ENCODE measurements at places on chromosomes 5 and 9.

GRCh38 chr9:135914921-135915320, 7.6 kb upstream of the CAMSAP1 start:
- DNase-seq, result no peak

- DNase-seq, result no peak
Measured at GRCh38 chr5:131142970-131143617, 22.0 kb downstream of the HINT1 start.

- no peak for DNase-seq
Measured at GRCh38 chr9:135073081-135073740, 14.3 kb upstream of the OLFM1 start.

DNA sequence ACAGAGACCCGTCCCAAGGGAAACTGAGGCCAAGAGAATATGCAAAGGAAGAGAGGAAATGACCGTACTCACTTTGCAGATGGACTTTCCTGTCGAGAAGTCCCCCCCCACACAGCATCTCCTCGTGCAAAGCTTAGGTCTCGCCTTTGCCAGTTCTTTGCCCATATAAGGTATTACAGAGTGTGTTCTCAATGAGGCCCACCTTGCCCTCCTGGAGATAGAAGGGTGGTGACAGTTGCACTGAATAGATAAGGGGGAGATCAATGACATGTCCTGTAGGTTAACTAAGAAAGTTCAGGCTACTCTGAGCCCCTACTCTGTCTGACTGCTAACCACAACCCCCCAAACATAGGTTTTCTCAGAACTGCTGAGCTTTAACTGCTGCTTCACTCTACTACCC, 68.2 kb upstream of the SPTLC1 start:
- DNase-seq, result no peak

DNA sequence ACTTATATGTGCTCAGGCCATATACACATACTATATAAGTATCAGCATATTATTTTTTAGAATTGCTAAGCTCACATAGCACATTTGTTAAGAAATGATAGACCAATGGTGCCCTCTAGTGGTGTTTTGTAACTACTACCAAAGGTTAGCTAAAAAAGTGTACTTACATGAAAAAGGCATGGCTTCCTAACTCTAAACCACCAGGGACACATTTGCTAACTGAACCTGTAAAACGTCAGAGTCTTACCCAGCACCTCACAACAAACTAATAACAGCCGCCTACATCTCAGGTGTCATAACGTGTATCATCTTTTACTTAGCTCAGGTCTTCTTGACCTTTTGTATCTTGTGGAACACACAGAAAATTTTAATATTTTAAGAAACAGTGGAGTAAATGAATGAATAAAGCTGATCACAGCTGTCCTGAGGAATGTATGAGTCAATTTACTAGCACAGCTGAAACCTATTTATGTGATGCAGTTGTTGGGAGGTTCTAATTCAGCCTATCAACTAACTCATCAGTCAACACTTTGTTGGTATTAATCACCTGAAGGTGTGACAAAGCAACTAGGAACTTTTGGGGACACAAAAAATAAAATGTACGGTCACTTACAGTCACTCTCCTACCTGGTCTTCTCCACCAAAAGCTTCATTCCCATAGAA, 72.9 kb downstream of the BAAT start:
- peak; percentile 60 for DNase-seq

GRCh38 chr5:176806137-176806536, 4.2 kb upstream of the UNC5A start:
- no peak for DNase-seq

DNA sequence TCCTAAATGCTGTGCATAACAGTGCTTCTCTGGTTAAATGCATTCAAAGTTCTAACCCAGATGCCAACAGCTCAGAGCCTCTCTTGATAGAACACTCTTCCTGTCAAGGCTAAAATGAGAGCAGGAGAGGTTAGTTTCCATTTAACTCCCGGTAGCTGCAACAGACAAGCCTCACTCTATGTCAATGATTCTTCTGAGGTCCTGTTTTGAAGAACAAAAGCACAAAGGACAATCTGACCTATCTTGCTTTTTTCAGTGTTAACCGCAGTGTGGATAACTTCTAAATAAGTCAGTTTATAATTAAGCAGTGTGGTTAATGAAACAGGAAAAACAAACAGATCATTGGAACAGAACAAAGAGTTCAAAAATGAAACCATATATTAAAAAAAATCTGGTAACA, 80.7 kb downstream of the ANKRD55 start:
- peak; percentile 21 for DNase-seq

- no peak for DNase-seq
Measured at GRCh38 chr5:89545076-89545475, 662.1 kb upstream of the MEF2C start.

DNA sequence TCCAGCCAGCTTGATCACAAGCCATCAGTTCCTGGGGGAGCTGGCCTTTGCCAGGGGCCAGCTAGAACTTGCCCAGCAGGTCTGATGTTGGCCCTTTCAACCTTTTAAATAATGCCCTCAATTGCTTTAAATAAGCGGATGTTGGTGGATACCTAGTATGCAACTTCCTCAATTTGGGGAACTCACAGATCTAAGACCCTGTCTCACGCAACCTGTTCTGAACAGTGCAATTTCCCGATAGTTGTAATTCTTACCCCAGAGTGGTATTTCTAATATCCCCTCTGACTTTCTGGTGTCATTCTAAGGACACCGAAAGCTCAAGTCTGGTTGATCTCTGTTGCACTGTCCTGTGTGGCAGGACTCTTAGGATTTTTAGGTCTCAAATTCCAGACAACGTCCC, 23.1 kb downstream of the GALNT12 start:
- no peak for DNase-seq

GRCh38 chr5:177455036-177455660, 8.5 kb downstream of the PRR7 start:
- DNase-seq, result peak; percentile 90

- DNase-seq, result no peak
Measured at GRCh38 chr5:160324886-160325285, 12.5 kb upstream of the CCNJL start.

DNA sequence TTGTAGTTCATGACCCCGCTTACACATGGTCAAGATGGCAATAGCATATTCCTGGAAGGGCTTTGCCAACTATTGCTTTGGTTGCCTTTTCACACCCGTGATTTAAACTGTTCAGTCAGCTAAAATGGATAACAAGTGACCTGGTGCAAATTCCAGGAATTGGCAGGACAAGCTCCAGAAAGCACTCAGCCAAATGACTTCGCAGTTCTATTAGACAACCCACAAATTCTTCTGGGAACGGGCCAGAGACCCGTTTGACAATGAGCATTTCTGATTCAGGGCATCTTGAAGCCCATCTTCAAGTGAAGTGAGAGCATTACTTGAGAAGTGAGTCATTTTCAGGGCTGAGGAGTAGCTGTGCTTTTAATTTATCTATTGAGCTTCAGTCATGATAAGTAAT, 165.0 kb downstream of the DROSHA start:
- no peak for DNase-seq

DNA sequence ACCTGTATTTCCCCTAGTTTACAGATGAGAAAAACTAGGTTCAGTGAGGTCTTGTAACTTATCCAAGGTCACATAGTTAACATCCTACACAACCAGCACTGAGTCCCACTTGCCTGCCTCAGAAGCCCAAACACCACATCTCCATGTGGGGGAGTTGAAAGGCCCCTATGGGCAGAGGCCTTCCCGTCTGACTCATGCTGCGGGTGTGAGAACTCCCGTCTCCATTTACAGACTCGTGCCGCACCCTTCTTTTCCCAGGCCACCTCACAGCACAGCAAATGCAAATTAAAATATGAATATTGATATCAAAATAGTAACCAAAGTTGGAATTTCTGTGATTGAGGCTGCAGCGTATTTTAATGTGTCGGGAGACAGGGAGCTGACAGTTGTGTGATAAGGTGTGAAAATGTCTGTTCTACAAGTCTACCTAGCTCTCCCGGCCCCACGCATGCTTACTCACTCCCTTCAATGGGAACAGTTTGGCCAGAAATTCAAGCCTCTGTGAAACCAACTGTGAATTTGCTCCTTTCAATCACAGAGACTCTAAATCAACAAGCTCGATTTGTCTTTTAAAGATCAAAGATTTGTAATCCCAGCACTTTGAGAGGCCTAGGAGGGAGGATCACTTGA, 90.1 kb downstream of the CRB2 start:
- no peak for DNase-seq

GRCh38 chr5:13505326-13505725, 439.2 kb downstream of the DNAH5 start:
- DNase-seq, result no peak

DNA sequence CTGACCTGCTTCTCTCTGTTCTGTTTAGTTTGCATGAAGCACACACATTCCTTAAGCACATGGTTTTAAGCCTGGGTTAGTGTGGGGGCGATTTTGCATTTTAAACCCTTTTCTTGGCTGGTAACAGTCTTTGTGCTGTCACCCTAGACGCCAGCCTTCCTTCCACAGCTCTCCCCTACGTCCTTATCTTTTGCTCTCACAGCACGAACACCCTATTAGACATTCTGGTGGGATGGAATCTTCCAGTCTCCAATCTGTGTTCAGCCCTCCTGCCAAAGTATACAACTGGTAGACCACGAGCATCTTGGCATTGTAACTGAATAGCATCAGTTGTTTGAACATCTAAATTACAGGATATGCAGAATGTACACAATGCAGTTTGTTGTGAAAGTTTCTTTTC, 316.9 kb upstream of the IRX2 start:
- DNase-seq, result no peak

- DNase-seq, result no peak
Measured at GRCh38 chr9:70480405-70480980, 66.0 kb upstream of the KLF9 start.

GRCh38 chr5:2111569-2112105, 228.9 kb upstream of the IRX4 start:
- DNase-seq, result no peak

DNA sequence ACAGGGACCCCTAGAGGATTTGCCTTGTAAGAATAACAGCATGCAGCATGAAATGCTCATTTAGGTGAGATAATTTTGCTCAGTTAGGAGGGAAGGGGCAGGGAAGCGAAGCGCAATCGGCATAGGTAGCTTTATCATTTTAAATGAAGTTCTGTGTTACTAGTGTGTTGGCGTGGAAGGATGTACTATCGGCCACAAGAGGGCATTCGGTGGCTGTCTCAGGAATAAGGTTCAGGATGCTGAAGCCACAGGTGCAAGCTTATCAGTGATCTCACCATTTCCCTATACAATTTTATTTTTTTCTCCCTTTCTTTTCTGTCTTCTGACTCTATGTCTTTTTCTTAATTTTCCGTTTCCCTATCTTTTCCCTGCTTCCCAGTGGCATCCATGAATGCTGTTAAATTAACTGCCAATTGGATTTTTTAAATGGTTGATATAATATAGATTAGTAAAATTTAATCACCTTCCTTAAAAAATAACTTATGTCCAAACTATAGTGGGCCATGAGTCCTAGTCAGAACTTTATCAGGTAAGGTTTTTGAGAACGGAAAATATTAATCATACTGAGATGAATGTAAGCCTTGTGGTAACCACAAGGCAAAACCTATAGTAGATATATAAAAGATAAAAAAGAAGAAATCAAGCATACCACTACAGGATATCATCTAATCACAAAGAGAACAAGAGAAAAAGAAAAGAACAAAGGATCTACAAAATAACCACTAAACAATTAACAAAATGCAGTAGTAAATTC, 1.2 kb upstream of the INSL6 start:
- peak; percentile 69 for DNase-seq

DNA sequence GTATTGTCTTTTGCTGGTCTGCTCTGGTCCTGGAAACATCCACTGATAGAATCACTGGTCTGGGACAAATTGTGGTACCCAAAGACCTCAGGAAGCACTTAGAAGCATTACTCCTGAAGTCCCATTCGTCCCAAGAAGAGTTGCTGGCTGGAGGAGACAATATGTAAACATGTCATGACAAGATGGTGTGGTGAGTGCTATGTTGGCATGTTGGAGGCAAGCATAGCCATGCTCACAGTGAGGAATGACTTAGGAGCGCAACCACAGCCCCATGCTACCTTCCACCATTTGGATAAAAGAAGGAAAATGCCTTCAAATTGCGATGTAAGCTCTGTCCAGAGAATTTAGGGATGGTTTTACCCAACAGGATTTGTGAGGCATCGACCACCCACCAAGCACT, 115.8 kb upstream of the STC2 start:
- DNase-seq, result no peak

GRCh38 chr5:57410374-57411320, 72.0 kb downstream of the ACTBL2 start:
- DNase-seq, result no peak

DNA sequence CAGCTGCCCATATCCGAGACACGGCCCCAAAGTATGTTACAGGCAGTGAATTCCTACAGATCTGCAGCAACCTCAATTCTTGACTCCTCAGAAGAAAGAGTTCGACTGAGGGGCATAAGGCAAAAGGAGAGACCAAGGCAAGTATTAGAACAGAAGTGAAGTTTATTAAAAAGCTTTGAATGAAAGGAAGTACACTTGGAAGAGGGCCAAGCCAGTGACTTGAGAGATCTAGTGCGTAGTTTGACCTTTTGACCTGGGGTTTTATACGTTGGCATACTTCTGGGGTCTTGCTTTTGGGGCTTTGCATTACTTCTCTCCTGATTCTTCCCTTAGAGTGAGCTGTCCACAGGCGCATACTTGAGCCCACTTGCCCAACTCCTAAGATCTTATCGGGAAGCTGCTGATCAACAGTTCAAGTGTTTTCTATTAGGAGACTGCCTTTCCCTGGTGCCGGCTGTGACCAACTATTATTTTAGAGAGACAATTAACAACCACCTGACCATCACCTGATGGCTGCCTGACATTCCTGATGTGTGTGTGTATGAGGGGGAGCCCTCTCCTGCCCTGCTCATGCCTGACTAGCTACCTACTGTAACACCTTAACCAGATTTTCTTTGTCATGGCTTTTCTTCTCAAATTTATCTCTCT, 1.5 kb upstream of the DEPDC1B start:
- DNase-seq, result no peak

- no peak for DNase-seq
Measured at GRCh38 chr9:130661451-130662098, 2.8 kb upstream of the PRDM12 start.

GRCh38 chr5:3195994-3196393, 399.6 kb upstream of the IRX1 start:
- DNase-seq, result no peak

DNA sequence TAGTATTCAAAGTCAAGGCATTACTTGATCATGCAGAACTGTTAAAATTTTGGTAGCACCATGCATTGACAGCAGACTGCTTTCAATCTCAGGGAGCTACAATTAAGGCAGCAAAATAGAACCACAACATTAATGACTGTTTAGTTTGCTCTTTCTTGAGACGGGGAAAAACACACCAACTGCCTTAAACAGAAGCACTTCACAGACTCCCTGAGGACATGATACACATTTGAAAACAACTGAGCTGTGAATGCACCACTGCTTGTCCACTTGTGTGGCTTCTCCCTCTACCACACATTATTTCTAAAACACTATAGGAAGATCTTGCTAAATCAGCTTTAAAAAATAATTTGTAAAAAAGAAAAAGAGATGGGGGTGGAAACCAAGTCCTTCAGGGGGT, 79.6 kb upstream of the MAST4 start:
- DNase-seq, result no peak

DNA sequence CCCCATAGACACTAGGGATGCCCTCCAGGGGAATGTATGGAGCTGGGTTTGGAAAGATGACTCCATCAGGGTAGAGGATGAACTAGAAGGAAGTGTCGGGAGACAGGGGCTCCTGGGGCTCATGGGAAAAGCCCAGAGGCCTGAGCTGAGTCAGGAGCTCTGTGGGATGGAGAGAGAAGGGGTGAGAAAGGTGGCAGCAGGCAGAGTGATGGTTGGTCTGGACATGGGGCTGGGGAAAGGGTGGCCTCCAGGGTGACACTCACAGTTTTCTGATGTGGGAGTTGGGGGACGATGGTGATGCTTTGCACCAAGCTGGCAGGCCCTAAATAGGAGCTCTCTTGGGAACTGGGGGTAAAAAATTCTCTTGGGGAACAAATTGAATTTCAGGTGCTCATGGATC, 213.5 kb upstream of the MVB12B start:
- no peak for DNase-seq
